HuH-7.5 (cell line): ENCODE measurements at places on chromosomes 1 and 21.

DNA sequence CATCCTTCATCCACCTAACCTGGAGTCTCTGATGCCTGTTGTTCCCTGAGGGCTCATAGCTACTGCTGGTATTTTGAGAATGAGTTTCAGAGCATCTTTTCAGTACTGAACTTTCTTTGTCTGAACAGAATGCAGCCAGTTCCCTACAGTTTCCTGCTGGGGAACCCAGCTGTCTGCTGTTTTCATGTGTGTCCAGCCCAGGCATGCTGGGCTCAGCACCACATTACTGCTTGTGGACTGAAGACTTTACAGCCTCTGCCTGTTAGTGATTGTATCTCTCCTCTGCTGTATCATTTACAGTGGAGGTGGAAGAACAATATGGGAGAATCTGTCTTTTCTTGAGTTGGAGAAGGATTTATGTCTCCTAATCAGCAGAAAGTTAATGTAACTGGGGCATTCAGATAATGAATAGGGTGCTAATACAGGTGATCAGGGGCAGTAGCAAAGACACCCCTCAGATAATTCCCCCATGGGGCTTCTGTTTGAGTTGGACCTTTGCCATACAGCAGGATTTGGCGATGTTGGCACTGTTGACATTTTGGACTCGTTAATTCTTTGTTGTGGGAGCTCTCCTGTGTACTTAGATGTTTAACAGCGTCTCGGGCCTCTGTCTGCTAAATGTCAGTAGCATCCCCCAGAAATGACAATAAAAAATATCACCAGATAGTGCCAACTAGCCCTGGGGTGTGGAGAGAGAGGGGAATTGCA is 207.7 kb downstream of the HHAT start:
- no peak for DNase-seq

- DNase-seq, result no peak
Observed at GRCh38 chr1:9373619-9374018, 80.9 kb downstream of the SPSB1 start.

DNA sequence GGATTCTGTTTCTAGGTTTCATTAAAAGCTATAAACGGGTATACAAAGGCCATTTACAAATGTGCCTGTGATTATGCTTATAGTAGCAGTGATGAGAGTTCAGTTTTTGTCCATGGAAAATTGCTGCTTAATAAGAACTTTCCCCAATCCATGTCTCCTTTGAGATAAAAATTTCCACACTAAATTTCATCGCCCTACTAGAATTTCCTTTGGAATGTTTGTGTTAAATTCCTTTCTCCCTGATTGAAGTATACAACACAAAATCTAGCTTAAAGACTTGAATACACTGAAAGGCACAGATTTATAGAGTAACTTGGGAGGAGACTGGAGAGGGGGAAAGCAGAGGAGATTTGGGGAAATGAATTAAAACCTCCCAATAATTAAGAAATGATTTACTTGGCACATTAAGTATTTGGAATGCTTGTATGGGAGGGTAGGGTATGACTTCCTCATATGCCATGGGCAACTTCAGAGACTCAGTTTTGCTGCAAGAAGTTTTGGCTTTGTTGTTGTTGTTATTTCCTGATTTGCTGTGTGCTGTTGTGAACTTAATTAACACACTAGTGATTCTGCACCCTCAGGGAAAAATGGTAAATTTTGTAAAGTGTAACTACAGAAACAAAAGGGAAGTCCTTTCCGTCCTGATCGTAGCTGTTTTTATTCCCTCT is 157.6 kb upstream of the LMO4 start:
- DNase-seq, result no peak

DNA sequence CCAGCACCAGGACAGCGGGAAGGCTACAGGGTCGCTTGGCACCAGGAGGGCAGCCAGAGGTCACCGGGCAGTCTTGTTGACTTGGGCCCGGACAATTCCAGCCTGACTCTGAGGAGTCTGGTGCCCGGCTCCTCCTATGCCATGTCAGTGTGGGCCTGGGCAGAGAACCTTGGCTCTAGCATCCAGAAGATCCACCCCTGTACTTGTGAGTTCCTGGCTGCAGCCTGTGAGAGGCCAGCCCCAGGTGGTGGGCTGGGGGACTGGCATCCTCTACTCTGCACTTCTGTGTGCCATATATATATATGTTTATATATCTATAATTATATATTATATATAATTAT is 11.6 kb upstream of the PTPN7 start:
- no peak for DNase-seq

DNA sequence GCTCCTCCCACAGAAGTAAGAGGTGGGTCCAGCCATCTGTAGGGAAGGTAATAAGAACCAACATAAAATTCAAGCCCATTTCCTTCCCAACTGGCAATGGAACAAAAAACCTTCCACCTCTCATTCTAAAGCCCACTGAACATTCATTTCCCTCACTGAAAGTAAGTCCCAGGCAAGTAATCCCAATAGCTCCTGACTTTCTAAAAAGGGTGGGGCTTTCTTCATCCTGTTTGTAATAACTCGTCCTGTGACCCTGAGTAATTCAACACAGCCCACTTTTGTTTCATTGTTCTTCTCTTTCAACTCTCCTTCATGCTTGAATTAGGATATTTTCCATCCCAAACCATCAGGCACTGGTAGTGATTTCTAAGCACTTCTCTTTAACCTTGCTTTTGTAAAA is 74.9 kb downstream of the DAB1 start:
- no peak for DNase-seq

- no peak for DNase-seq
Observed at GRCh38 chr1:243562473-243562872, 287.6 kb downstream of the AKT3 start.

DNA sequence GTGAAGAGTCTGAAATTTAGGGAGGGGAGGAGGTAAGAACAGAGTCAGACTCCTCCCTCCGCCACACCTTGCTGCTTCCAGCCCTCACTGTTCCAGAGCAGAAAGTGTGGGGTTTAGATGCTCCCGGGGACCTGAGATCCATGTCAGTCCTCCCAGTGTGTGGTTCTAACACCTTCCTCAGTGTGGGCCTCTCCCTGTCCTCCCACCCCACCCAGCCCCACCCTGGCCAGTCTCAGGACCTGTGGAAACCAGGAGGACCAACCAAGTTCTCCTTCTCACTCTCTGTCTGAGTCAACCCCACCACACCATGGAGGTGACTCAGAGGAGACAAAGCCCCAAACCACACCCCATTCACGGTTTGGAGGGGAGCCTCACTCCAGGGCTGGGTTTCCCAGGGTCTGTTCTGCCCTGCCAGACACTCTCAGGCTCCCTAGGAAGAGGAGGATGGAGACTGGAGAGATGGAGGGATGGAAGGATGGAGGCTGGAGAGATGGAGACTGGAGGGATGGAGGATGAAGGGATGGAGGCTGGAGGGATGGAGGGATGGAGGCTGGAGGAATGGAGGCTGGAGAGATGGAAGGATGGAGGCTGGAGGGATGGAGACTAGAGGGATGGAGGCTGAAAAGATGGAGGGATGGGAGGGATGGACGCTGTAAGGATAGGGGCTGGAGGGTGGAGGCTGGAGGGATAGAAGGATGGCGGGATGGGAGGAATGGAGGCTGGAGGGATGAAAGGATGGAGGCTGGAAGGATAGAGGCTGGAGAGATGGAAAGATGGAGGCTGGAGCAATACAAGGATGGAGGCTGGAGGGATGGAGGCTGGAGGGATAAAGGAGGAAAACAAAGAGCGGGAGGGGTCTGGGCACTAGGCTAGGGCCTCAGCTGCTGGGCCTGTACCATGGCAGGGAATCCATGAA is 100.9 kb upstream of the RUNX3 start:
- DNase-seq, result no peak

- no peak for DNase-seq
Observed at GRCh38 chr1:156289857-156290256, 5.6 kb downstream of the GLMP start.

DNA sequence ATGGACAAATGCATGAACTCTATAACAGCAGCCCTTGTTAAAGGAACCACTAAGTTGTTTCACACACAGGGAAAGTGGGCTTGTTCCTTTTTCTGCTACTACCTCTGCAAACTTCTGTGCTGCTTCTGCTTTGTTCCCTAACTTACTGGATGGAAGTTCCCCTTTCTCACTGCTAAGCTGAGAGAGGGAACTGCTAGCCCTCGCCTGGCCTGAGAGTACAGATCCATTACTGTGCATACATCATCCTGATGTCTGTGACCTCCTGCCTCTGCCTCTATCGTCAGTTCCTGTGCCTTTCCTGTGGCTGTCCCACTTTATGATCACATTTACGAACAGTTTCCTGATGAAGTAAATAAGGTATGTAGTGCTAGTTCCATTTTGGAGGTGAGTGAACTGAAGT is 3.5 kb downstream of the GNAT2 start:
- no peak for DNase-seq

GRCh38 chr1:237867380-237867888 is 23.3 kb downstream of the ZP4 start:
- no peak for DNase-seq

DNA sequence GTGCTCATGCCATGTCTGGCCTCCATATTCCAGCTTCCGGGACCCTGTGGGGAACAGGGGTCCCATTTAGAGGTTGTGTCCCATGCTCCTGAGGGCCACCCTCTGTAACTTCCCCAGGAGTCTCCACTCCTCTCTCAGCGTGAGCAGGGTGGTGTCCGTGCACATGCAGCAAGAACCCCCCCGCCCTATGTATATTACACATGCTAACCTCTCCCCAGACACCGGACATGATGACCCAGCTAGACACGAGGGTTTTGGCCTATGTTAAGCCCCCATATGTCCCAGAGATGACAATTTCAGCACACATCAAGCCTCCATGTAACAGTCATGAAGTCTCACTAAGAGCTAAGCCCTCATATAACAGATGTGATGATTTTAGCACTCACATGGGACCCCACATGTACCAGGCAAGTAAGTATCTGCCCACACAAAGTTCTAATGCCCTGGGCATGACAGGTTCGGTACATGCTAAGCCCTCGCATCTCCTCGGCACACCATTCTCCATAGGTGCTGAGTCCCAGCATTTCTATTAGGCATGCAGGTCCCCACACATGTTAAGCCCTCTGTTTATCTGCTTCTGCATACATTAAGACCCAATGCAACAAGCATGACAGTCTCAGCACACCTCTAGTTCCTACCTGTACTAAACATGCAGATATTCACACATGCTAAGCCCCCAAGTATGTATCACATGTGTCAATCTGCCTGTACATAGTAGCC is 7.1 kb downstream of the FHL3 start:
- no peak for DNase-seq

DNA sequence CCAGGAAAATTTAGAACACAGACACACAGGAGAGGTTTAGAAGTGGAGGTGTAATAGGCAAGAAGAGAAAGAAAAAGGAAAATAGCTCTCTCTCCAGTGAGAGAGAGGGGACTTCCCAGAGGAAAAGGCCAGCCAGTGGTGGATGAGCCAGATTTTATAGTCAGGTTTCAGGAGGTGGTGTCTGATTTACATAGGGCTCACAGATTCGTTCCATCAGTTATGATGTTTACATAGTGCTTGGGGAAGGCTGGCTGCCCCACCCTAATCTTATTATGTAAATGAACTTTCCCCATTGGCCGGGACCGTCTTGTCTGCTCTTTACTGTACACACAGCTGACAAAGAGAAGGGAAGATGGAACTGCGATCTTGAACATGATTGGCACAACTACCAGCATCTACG is 797.3 kb downstream of the PLA2G4A start:
- no peak for DNase-seq

DNA sequence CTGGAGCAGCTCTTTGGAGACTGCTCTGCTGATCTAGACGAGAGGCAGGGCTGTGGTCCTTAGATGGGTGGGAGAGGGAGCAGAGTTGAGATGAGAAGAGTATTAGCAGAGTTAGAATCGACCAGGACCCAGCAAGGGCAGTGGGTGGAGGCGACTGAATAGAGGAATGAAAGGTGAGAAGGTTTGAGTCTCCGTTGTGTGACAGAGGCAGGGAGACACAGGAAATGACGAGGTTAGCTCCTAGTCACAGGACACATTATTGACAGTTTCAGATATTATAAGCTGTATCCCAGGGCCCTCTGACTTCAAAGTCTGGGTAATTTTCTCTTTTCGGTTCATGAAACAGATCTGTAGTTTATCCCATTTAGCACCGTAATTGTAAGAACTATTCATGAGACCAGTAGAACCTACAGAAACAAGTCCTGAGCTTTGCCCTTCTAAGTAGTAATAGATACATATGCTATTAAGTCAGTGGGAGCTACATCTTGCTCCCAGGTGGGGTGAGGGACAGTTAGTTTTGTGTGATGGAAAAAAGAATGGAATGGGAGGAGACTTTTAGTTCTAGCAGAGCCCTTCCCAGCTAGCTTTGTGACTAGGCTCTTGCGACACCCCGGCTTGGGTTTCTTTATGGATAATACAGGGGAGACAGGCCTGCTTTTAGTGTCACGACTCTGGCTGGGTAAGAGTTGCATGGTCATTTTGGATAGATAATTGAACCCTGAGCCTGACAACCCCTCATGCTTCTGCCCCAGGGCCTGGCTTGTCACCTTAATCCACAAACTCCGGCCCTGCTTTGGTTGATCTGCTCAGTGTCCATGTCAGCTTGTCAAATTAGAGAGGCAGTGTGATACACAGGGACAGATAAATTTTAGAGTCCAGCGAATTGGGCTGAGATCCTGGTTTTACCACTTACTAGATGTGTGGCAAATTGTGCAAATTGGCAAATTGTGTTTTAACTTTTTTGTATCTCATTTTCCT is 70.2 kb downstream of the UCK2 start:
- DNase-seq, result no peak

- DNase-seq, result no peak
Observed at GRCh38 chr1:93692026-93692425, 10.4 kb upstream of the BCAR3 start.

DNA sequence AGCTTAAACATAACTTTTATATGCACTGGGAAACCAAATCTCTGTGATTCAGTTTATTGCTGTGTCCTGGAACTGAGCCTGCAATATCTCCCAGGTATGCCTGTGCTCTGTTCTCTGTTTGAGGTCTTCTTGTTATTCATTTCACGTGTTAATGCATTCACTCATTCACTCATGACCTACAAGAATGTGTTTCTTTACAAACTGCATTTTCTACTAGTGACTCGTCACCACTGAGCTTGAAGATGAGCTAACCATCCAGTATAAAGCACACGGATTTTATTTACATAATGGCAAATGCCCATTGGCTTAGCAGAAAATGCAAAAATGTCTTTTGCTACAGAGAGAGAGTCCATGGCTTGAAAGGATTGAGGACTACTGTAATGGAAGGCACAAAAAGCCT is 75.0 kb upstream of the DUSP10 start:
- no peak for DNase-seq

DNA sequence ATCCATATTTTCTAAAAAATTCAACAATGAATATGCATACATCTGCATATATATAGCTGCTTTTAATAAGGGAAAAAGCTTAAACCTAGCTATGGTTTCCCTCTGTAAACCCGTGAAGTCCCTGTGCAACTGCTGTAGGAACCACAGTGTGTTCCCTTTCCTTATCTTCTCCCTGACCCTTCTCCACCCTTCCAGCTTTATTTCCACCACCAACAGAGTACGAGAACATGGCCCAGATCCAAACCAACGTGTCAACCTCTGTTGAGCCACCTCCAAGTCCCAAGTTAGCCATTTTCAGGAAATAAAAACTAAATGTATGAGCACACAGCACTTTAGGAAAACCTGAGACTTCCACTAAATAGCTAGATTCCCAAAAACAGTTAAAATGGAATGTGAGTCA is 20.3 kb downstream of the SUSD4 start:
- DNase-seq, result no peak

- DNase-seq, result no peak
Observed at GRCh38 chr1:17307946-17308345, at the start of gene PADI4. Gene PADI4, plus strand, starts transcription at chr1:17308197. Its CDS starts 26 bp downstream, at chr1:17308223.
